ENCODE measurements at places on chromosomes 7 and 10. TPM values are rescaled to one million over a fixed set of nuclear protein-coding genes. Genes with fewer than 3 reads are reported as not detected.

The EN2 gene
- not detected for total RNA-seq

The PUS7 gene
- total RNA-seq: 30.2 TPM

GRCh38 chr10:117259279-117259678, 18.4 kb downstream of the SLC18A2 start:
- no peak for DNase-seq

DNA sequence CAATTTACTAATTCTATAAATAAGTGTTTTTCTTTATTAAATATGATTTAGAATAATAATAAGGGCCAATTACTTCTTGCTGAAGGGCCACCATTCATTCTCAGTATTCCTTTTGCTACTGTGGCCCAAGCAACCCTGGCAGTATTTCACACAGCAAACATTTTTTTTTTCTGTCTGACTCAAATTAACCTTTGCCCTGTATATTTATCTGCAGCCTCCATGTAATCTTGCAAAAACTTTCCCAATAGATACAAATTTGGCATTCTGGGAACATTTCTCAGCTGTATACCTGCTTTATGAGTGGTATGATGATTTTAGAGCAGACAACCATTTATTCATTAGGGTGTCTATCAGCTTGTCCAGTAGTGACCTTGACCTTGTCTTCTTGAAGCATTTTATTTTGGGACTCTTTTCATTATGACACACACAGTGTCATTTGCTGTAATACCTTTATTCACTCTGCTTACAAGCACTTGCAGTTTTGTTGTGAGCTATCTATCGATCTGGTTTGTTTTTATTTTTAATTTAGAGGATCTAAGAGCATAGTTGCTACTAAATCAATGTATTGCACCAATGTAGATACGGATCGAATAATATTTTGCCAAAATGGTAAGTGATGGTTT, 159.7 kb upstream of the PLXDC2 start:
- DNase-seq: no peak

DNA sequence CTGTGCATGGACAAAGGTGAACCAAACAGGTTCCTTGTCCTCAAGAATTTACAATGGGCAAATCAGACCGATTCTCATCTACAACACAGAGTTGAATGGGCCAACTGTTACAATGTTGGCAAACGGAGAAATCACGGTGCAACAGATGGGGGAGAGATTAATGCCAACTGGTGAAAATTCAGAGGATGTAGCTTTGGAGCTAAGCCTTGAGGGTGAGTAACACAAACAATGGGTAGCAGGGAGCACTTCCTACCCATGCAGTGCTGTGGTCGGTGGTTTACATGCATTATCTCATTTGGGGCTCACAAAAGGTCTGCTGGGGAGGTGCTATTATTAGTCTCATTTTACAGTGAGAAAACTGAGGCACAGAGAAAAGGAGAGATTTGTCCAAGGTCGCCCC, 902 bp upstream of the NFE2L3 start:
- DNase-seq: no peak

- peak; percentile 26 for DNase-seq
These were observed 109.9 kb downstream of the SORCS1 start for GRCh38 chr10:107054469-107055156.

DNA sequence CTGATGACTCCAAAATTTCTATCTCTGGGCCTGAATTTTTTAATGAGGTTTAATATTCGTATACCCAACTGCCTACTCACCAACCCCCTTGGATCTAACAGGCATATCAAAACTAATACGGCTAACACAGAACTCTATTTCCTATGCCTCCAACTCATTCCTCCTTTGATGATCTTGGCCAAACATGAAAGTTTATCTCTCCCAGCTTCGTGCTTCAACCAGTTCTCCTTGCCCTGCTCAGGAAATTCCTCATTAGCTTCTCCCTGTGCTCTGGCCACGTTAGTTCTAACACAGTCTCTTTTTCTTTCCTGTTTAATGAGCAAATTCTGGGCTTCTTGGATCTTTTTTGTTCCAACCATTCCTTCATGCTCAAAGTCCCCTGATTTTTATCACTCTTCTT, 138.9 kb upstream of the PTN start:
- DNase-seq: no peak

The CFAP46 gene
- total RNA-seq: 1.1 TPM

The C10orf62 gene
- not detected for total RNA-seq

The SFTPA1 gene
- total RNA-seq: not detected

- DNase-seq: no peak
These were observed 35.5 kb upstream of the ZMIZ2 start for GRCh38 chr7:44713141-44713540.

DNA sequence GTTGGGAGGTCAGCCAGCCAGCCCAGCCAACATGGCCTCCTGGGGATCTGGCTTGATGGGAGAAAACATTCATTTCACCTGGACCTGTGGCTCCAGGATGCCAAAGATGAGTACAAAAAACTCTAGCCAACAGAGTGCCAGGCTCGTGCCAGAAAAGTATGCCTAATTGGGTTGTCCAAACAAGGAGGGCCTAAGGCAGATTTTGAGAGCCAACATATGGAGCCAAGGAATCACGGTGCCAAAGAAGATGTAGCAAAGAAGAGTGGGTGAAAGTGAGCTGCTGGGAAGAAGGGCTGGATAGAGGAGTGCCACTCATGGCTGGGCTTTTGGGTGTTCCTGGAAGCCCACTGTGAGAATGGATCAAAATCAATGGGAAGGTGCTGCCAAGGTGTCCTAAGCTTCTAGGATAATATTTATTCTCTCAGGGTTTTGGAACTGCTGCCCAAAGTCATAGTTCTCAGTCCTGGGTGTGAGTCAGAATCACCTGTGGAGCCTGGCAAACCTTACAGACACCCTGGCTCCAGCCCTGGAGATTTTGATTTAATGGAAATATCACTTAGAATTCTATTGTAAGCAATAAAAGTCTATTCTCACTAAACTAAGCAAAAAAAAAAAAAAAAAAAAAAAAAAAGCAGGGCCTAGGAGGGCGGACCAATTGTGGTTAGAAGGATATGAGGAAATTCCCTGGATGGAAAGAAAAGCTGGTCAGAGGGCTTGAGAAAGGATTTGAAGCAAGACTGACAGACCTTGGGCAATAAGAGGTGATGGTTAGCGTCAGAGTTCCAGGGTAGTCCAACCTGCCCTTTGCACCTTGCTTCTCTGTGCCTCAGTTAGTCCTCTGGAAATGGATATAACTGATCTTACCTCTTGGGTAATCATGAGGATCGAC, 182.2 kb upstream of the PRR15 start:
- DNase-seq: no peak

- no peak for DNase-seq
These were observed 11.0 kb downstream of the TBC1D12 start for GRCh38 chr10:94413361-94413760.

The AKR1C3 gene
- 2.2 TPM for total RNA-seq

GRCh38 chr7:75591467-75592255, 99.5 kb downstream of the SPDYE5 start:
- DNase-seq: no peak

- no peak for DNase-seq
These were observed 80.9 kb downstream of the CACNB2 start for GRCh38 chr10:18221123-18221522.

DNA sequence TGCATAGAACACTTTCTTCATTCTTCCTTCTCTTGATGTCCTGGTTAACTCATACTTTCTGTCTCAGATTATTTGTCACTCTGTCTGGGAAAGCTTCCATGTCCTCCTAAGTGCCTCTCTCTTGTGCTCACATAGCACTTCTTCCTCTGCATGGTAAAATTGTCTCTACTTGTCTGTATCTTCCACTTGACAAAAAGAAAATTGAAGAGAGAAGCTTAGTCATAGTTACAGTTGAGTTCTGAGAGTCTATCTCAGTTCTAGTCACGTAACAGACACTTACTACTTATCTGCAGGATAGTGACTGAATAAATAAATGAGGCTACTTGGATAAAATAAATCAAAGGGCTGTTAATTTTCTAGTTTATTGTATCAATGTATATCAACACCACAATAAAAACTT, 458.1 kb downstream of the HTR7 start:
- no peak for DNase-seq

DNA sequence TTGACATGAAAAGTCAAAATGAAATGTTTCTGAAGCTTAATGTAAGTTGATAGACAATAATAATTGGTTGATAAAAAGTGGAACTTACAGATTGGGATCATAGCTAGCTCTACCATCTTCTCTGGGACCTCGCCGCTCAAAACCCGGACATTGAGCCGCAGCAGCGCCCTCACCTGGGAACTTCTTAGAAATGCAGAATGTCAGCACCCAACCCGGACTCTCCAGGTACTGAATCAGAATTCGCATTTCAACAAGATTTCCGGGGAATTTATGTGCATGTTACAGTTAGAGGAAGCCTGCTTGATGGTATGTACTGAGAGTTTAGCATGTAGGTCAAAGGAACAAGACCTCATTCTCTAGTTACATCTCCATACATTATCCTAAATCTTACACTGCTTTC, 36.7 kb upstream of the ABLIM1 start:
- no peak for DNase-seq

- no peak for DNase-seq
These were observed 6.5 kb downstream of the BAIAP2L1 start for GRCh38 chr7:98394377-98394836.

The C7orf57 gene
- not detected for total RNA-seq
